A549 (cell line): ENCODE measurements at places on chromosomes 3 and 15. TPM values are rescaled to one million over a fixed set of nuclear protein-coding genes. Genes with fewer than 3 reads are reported as not detected.

GRCh38 chr3:138879541-138880380 lies 45.0 kb upstream of the PIK3CB start:
- no peak for DNase-seq

DNA sequence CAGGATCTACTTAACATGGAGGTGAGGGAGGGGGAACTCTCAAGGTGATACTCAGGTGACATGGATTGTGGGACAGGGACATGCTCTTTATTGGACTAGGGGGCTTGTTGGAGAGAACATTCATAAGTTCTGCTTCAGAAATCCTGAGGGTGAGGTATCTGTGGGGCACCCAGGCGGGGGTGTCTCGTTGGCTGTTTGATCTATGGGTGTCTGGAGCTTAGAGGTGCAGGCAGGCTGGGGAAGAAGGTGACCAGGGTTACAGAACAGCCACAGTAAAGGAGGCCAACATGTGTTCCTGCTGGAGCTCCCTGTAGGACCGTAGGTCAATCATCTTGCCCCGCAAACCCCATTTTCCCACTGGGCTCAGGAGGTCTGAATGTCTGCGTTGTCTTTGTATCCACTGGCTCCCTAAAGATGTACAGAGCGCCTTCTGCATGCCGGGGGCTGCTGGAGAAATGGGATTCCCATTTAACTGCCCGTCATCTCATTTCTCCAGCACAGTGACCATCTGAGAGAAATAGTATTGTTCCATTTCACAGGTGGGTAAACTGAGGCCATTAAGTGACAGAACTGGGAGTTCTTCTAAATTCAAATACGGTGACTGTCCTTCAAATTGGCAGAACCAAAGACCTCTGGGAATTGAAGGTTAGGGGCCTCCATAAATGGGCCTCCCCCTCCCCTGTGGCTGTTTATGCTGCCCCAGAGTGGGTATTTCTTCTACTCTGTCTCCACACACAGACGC lies 40.3 kb upstream of the TSEN2 start:
- no peak for DNase-seq

GRCh38 chr3:39651993-39652739 lies 157.2 kb upstream of the MYRIP start:
- no peak for DNase-seq

The TEX55 gene
- not detected in 3 replicates for polyA plus RNA-seq

DNA sequence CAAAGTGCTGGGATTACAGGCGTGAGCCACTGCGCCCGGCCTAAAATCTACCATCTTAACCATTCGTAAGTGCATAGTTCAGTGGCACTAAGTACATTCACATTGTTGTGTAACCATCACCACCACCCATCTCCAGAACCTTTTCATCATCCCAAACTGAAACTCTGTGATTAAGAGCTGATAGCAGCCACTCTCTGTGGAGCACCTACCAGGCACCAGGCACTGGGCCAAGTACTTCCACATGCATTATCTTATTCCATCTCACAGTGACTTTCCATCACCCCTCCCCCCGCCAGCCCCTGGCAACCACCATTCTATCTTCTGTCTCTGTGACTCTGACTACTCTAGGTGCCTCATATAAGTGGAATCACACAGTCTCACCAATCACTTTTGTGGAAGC lies 2.3 kb upstream of the INSYN1 start:
- no peak for DNase-seq

- DNase-seq, result no peak
Measured at GRCh38 chr3:11757929-11758328, 88.8 kb downstream of the TAMM41 start.

The KBTBD8 gene
- polyA plus RNA-seq, result 0.53 to 0.66 TPM (median 0.61 TPM) in 3 replicates

The MESD gene
- 39.2 to 41.0 TPM (median 39.4 TPM) in 3 replicates for polyA plus RNA-seq

DNA sequence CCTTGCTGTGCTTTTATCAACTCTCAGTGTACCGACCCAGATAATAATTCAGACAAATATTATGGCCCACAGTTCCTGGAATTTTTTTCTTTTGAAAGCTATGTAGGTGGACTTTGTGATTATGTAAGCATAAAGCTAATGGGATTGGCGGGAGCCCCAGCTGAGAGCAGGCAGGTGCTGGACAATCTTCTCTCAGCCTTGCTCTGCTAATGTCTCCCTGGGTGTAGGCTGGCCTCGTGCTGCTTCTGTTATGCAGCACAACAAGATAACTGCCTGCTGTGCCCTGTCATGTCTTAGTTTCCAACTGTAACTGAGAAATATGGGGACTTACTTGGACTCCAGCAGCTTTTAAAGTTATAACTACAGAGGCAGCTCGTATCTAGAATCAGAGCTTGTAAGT lies 415.0 kb downstream of the PDCD6IP start:
- DNase-seq, result no peak

- DNase-seq, result no peak
Measured at GRCh38 chr3:188822004-188822403, 349.8 kb upstream of the TPRG1 start.

GRCh38 chr3:46285931-46286619 lies 43.8 kb downstream of the CCR3 start:
- no peak for DNase-seq

GRCh38 chr3:43024181-43024885 lies 45.2 kb downstream of the GASK1A start:
- no peak for DNase-seq

- no peak for DNase-seq
Measured at GRCh38 chr3:87126321-87126720, 100.8 kb upstream of the CHMP2B start.

DNA sequence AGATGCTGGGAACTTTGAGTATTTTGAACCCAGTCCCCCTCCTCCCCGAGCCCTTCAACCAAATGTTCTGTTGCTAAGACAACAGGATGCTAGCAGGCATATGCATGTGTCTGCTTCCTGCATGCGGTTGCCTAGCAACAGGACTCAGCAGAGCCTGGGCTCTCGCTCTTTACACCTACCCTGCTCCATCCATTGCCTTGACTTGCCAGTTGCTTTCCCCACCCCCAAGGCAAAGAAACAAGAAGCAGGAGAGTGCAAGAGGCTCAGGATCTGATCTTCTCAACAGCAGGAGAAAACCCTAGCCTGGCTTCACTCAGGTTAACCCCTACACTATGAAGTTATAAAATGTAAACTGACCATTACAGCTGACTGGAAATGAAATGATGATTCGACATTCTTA lies 393.0 kb downstream of the IGSF11 start:
- peak; percentile 1 for DNase-seq

- DNase-seq, result no peak
Measured at GRCh38 chr3:160618878-160619277, 53.5 kb upstream of the KPNA4 start.

DNA sequence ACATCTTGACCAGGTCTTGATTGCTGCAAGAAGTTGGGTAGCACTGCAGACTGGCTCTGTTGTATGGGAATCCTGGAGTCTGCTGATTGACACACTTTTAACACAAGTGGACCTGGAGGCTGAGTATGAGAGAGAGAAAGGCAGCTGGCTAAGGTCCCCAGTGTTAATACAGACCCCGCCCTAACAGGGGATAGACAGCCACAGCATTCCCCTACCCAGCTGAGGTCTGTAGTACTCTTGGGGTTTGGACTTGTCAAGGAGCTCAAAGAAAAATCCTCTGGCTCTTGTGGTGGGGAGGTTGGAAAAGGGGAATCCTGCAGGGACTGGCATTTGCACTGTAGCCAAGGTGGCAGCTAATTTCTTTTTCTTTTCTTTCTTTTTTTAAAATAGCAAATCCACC lies 192.7 kb downstream of the ZNF621 start:
- no peak for DNase-seq

DNA sequence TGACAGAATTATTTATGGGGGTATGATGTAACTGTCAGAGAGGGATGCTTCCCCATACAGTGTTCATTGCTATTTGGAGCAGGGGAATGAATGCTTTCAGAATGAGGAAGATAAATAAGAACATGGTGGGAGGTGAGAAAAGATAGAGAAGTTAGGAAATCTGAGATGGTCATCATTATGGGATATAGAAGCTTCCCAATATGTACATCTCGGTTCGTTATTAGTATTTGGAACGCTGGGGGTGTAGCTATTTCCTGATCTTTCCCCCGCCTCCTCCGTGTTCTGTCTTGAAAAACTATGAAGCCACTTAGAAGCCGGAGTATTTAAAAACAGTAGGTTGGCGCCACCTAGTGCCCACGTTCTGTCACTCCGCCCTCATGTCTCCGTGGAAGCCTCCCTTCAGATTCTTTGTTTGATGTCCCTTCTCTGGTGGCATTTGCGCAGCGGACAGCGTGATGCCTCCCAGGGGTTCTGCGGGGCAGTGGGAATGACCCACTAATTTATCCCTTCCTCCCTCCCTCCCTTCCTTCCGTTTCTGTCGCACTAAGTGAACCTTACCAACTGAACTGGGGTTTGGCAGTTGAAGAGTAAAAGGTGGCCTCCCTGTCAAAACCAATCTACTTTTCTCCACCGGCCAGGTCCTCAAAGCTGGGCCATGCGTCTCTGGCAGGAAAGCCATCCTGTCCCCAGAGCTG lies 184.5 kb downstream of the FEZF2 start:
- DNase-seq, result peak; percentile 61

GRCh38 chr3:77392181-77392580 lies 352.3 kb downstream of the ROBO2 start:
- no peak for DNase-seq

The CP gene
- polyA plus RNA-seq, result 2.6 to 5.2 TPM (median 5.1 TPM) in 3 replicates

The LEKR1 gene
- 0.89 to 1.3 TPM (median 1.2 TPM) in 3 replicates for polyA plus RNA-seq

DNA sequence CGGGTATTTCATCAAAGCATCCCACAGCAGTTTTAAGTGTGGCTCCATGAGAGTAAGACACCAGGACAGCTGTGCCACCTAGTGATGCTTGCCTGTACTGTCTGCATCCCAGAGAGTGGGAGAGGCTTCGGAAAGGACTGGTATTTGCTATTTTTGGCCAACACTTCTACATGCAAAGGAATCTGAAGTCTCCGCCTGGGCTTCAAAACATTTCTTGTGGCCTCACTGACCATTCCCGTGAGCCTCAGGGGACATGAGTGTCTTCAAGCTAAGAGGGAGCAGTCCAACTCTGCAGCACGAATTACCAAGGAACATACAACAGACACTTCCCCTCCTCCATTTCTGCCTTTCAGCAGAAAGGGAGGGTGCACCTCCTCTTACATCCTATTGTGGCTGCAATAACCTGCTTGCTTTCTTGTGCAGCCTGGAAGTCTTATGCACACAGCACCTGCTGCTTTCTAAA lies 177.5 kb downstream of the RORA start:
- peak; percentile 15 for DNase-seq

The SLC22A14 gene
- 0.11 TPM in 1 of 3 replicates, not detected in the others for polyA plus RNA-seq

- no peak for DNase-seq
Measured at GRCh38 chr3:158802409-158803268, 785 bp downstream of the MFSD1 start.

- no peak for DNase-seq
Measured at GRCh38 chr3:45002720-45003119, 23.4 kb upstream of the CLEC3B start.

The TRH gene
- polyA plus RNA-seq, result not detected in 3 replicates

The GOLGA6A gene
- polyA plus RNA-seq, result 0.05 TPM in 1 of 3 replicates, not detected in the others

- no peak for DNase-seq
Measured at GRCh38 chr3:62586356-62586755, 213.0 kb upstream of the FEZF2 start.

The GJD2 gene
- not detected in 3 replicates for polyA plus RNA-seq

The GHRL gene
- 0.31 TPM in 1 of 3 replicates, not detected in the others for polyA plus RNA-seq

DNA sequence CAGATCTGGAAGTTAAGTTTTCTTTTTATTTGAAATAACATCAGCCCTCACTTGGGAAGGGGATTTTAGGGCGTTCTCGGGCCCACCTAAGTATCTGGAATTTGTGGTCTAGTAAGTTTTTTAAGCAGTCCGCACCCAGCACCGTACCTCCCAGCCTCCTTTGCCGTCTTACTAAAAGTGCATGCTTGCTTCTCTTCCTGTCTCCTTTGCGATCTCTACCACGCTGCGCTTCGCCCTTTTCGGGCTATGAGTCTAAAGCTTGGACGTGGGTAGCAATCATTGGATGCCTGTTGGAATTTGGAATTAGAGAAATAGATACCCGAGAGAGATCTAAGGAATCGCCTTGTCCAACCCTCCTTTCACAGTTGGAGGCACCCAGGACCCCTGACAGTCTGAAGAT lies 1.1 kb downstream of the THSD4 start:
- no peak for DNase-seq

DNA sequence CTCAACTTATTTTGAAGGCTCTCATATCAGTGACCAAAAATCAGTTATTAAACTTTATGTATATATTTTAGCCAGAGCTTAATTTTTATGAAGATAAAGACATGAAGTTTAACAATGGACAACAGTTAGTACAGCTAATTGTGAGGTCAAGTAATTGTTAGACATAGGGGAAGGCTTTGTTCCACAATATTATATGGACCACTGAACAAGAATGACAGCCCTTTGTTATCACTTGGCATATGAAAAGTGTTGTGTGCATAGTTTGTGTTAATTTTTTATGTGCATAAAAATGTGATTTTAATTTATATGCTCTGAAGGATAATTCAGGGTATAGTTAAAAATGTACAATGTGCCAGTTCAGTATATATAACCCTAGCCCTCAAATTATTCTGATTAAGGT lies 12.0 kb downstream of the DNAJC19 start:
- DNase-seq, result no peak

- peak; percentile 38 for DNase-seq
Measured at GRCh38 chr3:149277331-149277813, 55.7 kb upstream of the CP start.

DNA sequence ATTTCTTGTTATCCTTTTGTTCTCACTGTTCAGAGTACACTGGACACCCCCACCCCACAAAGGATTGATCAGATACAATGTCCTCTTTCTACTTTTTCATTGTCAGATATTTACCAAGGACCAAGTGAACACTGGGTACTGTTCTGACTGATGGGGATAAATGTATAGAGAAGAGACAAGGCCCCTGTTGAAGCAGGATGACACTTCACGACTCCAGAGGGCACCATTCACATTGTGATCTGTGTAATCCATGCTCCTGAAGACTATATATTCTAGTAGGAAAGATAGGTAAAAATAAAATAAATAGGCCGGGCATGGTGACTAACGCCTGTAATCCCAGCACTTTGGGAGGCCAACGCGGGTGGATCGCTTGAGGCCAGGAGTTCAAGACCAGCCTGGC lies 7.2 kb upstream of the CRYGS start:
- DNase-seq, result peak; percentile 18

GRCh38 chr15:97995881-97996603 lies 35.5 kb downstream of the ARRDC4 start:
- DNase-seq, result no peak

The GOLGA8R gene
- polyA plus RNA-seq, result 0.49 to 0.56 TPM (median 0.50 TPM) in 3 replicates

DNA sequence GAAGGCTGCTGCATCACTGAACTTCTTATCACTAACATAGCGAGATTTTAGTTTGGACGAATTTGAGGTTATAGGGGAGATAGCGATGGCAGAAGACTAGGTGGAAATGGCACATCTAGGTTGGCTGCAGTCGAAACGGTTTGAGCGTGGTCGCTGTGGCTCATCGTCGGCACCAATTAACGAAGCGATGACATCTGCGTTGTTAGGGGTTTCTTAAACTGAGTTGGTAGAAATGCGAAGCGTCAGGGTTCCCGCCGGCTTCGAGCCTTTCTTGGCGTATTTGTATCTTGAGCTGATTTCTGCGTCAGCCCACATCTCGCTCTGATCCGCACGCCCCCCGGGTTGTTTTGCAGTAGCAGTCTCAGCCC lies 319 bp downstream of the LNP1 start:
- DNase-seq, result no peak
